ENCODE measurements at places on chromosomes 12 and 14.

DNA sequence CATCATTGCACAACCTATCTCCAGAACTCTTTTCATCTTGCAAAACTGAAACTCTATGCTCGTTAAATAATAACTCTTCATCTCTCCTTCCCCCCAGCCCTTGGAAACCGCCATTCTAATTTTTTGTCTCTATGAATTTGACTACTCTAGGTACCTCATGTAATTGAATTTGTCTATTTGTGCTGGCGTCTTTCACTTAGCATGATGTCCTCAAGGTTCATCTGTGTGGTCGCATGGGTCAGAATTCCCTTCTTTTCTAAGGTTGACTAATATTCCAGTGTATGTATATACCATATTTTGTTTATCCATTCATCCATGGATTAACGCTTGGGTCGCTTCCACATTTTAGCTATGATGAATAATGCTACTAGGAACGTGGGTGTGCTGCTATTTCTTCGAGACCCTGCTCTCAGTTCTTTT, 80.1 kb downstream of the PLXNC1 start:
- DNase-seq, result no peak

- peak; percentile 69 for DNase-seq
These were observed 7.9 kb upstream of the NAA25 start for GRCh38 chr12:112116232-112117060.

- DNase-seq, result peak; percentile 55
These were observed 167.2 kb downstream of the ETNK1 start for GRCh38 chr12:22792138-22792537.

- peak; percentile 79 for DNase-seq
These were observed 56.6 kb downstream of the SH2B3 start for GRCh38 chr12:111462210-111462769.

GRCh38 chr14:34711169-34711568, 3.2 kb downstream of the CFL2 start:
- peak; percentile 76 for DNase-seq

DNA sequence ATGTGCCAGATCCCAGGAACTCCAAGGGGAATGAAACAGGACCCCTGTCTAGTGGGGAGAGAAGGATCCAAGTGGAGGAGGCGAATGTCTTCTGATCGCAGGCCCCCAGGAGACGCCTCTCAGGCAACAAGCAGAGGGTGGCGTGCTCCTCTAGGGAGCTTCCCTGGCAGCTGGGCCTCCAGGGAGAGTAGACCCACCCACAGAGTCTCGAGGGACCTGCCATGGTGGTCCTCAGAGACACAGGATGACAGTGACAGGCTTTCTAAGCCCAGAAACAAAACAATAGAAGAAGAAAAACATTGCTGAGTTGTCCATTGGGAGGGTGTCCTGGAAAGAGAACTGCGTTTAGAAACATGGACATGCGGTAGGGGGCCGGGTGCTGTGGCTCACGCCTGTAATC, 140.6 kb upstream of the MAP1LC3B2 start:
- DNase-seq, result no peak

GRCh38 chr12:131087991-131088700, 134.4 kb downstream of the ADGRD1 start:
- DNase-seq, result no peak

DNA sequence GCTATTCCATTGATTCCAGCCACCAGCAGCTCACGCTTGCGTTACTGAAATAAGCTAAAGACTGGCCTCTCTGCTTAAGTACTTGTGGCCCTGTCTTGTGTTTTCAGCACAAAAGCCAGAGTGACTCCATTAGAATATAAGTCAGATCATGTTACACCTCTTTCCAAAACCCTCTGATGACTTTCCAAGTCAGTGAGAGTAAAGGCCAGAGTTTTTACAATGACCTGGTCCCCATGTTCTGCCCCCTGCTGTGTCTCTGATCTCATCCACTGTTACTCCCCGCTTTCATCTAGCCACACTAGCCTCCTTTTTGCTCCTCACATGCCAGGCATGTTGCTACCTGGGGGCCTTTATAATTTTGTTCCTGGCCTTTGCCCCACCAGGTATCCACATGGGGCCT, 6.9 kb upstream of the CKAP4 start:
- no peak for DNase-seq

DNA sequence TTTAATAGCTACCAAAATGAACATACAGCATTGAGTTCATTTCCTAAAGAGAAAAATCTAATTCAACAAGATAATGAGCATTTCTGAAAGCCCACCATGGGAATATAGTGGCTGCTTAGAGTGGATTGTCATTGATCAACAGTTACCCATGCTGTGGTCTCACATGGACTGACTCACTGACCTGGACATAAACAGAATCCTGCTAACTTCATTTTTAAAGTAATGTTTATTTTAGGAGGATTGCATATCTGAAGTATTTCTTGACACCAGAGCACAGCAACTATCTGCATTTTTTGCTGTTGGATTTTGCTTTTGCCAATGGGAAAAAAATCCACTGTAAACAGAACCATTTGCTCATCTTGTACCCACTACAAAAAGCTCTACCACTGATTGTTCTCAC, 71.7 kb downstream of the KCNC2 start:
- DNase-seq, result no peak

DNA sequence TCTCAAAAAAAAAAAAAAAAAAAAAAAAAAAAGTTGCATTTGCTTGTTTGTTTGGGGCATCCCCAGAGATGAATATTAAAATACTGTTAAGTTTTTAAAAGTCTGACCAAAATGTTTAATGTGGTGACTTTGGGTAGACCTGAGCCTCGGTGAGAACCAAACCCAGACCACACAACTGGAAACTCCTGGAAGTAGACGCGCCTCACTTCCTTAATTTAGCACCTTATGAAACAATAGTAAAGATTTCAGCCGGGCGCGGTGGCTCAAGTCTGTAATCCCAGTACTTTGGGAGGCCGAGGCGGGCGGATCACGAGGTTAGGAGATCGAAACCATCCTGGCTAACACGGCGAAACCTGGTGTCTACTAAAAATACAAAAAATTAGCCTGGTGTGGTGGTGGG, 9.3 kb downstream of the NFKBIA start:
- no peak for DNase-seq

DNA sequence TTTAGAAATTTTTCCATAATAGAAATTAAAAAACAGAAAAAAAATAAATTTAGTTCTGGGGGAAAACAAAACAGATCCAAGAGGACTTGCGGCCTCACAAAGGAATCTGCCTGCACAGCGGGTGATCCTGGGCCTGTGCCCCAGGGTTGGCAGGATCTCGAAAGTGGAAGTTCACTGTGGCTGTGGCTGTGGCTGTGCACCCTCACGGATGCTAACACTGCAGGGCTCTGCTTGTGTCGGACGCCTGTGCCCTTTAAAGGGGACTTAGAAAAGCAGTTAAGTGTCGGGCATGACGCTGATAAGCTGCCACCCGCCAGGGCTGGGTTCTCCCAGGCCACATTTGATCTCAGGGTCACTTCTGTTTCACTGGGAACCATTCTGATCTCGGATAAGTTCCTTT, 209.1 kb downstream of the TTC7B start:
- no peak for DNase-seq

GRCh38 chr12:121773011-121773777, 20.3 kb downstream of the RHOF start:
- peak; percentile 83 for DNase-seq

- peak; percentile 99 for DNase-seq
These were observed 7.8 kb downstream of the ZFP36L1 start for GRCh38 chr14:68784978-68785533.

DNA sequence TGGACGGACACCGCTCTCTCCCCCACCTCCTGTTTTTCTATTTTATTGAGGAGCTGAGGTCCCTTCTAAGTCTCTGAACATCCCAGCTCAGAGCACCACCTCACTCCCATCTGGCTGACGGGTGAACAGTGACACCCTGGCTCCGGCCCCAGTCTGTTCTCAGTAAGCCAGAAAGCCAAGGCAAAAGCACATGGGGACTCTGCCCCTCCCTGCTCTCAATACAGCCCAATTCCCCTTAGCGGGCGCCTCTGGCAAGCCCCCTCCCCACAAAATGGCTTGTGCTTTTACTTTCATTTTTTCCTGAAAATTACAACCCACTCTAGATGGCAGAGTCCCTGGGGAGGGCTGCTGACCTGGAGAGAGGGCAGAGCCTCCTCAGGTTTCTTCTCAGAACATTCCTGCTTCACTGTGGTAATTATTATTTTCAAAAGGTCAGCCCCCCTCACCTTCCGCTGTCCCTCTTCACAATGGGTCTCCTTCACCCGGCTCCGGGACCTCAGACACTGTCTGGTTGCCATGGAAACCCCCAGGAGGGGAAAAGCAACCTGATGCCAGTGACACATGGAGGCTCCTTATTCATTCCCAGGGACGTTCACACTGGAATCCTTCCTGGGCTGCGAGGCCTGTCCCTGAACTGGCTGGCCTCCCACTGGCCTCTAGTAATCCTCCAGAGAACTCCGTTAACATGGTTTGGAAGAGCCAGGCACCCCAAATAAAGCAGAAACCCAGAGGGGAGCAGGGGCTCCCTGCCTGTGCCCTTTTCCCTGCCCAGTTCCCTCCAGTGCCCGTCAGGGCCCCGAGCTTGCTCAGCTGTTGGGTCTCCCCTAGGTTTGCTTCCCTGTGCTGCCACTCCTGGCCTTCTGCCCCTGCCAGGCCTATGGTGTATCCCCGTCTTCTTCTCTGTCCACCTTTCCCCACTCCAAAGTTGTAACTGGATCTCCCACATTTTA, 15.9 kb downstream of the COL2A1 start:
- peak; percentile 38 for DNase-seq

GRCh38 chr14:75015496-75015895, 12.8 kb downstream of the EIF2B2 start:
- no peak for DNase-seq

GRCh38 chr14:104706733-104707607, 17.1 kb upstream of the ADSS1 start:
- DNase-seq, result no peak

- DNase-seq, result no peak
These were observed 82.9 kb downstream of the FGD4 start for GRCh38 chr12:32482226-32482625.

DNA sequence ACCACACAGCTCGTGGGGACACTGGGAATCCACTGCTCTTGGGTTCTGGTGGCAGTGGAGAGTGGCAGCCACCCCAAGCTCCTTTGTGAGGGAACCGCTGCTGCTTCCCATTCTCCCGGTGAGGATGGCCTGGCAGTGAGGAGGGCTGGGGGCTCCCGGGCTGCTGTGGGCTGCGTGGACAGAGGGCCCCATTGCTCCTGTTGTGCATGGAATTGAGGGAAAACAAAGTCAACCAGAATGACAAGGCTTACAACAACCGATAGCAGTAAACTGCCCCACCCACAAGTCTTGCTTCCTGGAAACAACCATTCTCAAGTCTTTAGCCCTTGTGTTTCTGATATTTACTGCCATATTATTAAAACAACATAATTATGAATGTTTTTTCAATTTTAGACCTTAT, 32.1 kb downstream of the TMTC1 start:
- DNase-seq, result no peak

DNA sequence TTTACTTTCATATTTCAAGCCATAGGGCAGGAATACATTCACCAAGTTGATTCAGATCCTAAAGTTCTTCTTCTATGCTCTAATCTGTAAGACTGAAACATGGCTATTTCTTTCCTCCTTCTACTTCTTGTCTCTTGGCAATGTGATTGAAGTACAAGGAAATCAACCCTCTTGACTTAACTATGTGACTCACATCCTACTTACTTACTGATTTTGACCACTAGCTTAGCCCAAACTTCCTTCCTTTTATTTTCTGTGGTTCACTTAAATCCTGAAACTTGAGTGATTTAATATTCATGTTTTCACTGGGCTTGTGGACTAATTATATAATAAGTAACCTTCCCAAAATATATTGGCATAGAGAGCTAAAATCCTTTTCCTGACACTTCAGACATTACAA, 111.2 kb upstream of the NOVA1 start:
- DNase-seq, result peak; percentile 77

- peak; percentile 22 for DNase-seq
These were observed 35.7 kb downstream of the CNTN1 start for GRCh38 chr12:40727774-40728483.

DNA sequence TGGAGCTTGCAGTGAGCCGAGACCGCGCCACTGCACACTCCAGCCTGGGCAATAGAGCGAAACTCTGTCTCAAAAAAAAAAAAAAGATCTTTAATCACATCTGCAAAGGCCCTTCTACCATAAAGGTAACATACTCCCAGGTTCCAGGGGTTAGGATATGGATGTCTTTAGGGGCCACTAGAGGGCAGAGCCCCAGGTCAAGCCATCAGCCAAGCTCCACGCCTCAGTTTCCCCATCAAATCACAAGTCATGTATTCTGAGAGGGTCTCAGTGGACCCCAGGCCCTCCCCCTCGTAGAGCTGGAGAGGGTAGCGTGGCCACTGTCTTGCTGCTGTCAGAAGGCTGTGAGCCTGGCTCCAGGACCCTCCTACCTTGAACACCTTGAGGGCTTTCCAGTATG, 18.8 kb downstream of the SLC8B1 start:
- no peak for DNase-seq

DNA sequence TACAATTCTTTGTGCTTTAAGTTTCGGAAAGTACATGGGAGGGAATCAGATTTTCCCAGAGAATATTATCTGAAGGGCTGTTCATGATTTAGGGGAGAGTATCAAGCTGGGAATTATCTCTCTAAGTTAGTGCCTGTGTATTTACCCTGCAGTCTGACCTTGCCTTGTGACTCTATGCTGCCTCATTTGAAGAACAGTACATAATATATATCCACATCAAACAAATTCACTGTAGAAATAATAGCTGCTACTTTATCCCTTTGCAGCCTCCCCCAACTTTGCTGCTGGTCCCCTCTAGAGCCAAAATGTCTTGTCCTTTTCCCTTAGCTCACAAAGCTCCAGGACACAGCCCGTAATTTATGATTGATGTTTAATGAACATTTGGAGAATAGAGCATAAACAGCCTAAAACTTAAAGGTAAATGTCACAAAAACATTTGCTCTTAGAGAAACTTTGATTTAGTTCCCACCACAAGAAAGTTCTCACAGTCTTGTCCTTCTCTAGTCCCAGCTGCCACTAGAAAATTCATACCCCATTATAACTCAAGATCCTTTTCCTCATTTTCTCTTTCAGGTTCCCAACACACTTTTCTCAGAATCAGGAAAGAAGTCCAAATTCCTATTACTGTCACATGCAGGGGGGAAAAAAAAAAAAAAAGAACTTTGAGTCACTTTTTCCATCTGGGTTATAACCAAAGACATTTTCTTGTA, 1009.6 kb downstream of the FLRT2 start:
- DNase-seq, result no peak

GRCh38 chr12:70236990-70237389, 6.2 kb upstream of the CNOT2 start:
- DNase-seq, result no peak

DNA sequence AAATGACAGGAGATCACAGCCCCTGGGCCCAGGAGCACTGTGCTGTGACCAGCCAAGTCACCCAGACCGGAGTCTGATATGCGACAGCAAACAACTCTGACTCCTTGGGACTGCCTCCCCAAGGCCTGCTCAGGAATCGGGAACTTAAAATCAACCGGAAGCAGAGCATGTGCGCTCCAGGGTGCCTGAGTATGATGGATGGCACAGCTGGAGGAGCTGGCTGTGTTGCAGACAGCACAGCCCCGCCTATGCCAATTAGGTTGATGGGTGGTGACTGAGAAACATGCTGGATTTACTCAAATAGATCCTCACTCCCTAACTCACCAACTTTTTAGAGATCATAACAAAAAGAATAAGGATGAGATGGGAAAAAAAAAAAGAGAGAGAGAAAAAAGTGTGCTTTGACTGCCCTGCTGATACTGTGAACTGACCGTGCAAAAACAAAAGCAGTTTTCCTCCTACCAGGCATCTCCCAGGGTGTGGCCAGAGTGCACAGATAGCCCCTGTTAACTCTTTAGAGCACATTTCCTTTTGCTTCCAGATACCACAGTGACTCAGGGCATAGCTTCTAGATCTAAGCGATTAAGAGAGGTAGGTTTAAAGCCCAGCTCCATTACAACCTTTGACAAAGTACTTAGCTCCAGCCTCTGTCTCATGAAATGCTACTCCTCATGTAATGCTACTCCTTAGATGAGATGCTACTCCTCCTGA, 27.4 kb upstream of the STON2 start:
- peak; percentile 11 for DNase-seq

Data from kidney tubule cell (primary cell).